CD4-positive, alpha-beta T cell treated with Interleukin-21 for 1 hour (primary cell): ENCODE measurements at places on chromosomes 1 and 21.

DNA sequence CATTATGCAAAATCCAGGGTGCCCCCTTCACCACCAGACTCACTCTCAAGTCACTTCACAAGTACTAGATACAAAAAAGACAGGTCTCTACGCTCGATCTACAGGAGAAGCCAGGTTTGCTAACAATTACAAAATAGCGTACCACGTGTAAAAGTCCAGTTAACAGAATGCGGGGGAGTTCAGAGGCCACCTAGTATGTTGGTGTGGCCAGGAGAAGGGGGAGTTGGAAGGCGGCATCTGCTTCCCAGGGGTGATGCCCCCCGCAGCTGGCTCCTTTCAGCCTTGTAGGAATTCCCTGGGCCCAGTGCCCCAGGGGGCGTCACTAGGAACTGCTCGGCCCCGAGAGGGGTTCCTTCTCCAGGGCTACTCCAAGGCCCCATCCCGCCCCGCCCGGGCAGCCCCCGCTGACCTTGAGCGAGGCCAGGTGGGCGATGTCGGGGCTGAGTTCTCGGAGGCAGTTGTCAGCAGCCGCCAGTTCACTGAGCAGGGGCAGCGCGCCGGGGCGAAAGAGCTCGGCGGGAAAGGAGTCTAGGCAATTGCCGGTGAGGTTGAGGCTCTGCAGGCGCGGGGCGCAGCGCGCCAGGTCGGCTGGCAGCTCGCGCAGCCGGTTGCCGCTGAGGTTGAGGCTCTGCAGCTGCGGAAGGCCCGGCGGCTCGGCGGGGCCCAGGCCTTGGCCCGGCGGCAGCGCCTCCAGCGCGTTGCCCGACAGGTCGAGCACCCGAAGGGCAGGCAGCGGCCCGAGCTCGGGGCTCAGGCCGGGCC is 664 bp downstream of the LRRC47 start:
- no peak for DNase-seq

DNA sequence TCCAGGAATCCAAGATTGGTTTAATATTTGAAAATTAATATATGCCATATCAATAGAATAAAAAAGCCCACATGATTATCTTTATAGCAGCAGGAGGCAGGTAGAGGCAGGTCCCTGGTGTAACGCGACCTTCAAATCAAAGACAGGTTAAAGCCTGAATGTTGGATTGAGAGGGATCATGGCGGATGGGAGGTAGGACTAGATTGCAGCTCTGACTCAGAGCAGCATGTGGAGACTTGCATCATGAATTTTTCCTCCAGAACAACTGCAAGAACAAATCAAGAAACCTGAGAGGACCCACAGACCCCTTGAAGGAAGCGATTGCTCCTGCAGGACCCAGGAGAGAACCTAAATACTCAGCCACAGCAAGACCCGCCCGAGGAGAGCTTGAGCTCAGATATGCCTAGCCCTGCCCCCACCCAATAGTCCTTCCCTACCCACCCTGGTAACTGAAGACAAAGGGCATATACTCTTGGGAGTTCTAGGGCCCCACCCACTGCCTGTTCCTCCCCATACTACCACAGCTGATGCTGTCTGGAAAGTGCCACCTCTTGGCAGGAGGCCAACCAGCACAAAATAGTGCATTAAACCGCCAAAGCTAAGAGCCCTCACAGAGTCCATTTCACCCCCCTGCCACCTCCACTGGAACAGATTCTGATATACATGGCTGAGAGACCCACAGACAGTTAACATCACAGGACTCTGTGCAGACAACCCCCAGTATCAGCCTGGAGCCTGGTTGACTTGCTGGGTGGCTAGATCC is 19.5 kb downstream of the S100B start:
- no peak for DNase-seq

GRCh38 chr1:184823080-184823479 is 68.4 kb upstream of the EDEM3 start:
- DNase-seq = no peak

GRCh38 chr1:41924911-41925310 is 6.2 kb upstream of the HIVEP3 start:
- no peak for DNase-seq

- DNase-seq = no peak
These were observed 27.7 kb downstream of the PADI3 start for GRCh38 chr1:17276568-17276967.

DNA sequence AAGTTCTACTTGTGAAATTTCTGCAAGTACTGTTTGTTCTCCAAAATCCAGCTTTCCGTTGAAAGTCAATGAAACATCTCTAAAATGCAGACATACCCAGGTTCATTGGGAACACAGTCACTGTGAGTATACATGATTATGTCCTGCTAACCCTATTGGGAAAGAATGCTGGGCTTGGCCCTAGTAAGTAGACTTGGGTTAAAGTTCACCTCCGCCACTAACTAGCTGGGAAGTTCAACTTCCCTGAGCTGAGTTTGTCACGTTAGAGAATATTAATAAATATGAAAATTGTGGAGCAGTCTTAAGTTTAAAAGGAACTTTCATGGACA is 10.5 kb upstream of the PGD start:
- no peak for DNase-seq

DNA sequence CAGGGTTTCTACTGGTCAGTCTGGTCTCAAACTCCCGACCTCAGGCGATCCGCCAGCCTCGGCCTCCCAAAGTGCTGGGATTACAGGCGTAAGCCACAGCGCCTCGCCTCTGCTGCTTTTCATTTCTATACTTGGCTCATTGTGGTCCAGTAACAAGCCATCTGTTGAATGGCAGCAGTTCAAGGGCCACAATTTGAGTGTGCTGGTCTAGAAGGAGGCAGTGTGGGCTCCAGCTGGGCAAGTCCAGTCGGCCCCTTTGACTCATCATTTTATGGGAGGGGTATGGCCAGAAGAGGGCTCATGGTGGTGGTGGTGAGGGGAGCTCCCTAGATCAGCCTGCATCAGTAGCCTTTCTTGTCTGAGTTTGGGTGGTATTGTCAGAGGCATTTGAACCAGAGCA is 33.2 kb downstream of the ATP8B2 start:
- no peak for DNase-seq

- DNase-seq = peak; percentile 57
These were observed 15.9 kb downstream of the INKA2 start for GRCh38 chr1:111723091-111723806.

- no peak for DNase-seq
These were observed 106.7 kb upstream of the COL6A1 start for GRCh38 chr21:45874716-45875415.

DNA sequence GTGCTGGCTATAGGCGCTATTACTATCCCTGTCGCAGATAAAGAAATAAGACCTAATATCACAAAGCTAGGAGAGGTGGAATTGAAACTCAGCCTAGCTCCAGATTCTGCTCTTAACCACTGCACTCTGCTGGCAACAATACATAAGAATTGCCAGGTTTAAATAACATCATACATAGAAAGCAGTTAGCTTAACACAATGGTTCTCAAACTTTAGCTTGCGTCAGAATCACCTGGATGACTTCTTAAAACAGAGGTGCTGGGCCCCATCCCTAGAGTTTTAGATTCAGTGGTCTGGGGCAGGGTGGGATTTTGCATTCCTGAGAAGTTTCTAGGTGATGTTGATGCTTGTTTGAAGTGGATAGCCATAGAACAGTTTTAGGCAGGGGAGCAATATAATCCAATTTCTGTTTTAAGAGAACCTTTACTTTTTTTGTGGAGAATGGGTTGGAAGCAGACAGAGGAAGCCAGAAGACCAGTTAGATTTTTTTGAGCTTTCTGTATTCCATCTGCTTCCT is 1.1 kb upstream of the POMGNT1 start:
- no peak for DNase-seq
